Vagina (tissue), 2 donors: ENCODE measurements at places on chromosomes 6 and 20. TPM values are rescaled to one million over a fixed set of nuclear protein-coding genes. Genes with fewer than 3 reads are reported as not detected.

GRCh38 chr6:14758421-14759081, 487.3 kb upstream of the JARID2 start:
- no peak for DNase-seq
- H3K27me3 ChIP-seq, result no peaks in the 10 kb centered on the region
- no peak overlapping the region for H3K4me3 ChIP-seq

- no peaks in the 10 kb centered on the region for H3K36me3 ChIP-seq
- H3K4me3 ChIP-seq, result no peak overlapping the region
- no peaks in the 10 kb centered on the region for H3K4me1 ChIP-seq
- H3K27me3 ChIP-seq, result no peaks in the 10 kb centered on the region
- no peak overlapping the region for H3K27ac ChIP-seq
- DNase-seq, result no peak
Observed at GRCh38 chr6:108489699-108490098, 71.0 kb upstream of the FOXO3 start.

- no peaks in the 10 kb centered on the region for H3K36me3 ChIP-seq
- no peak for DNase-seq
- H3K4me1 ChIP-seq, result peaks cover 42% of the 10 kb centered on the region
- peak within 1 kb of the TSS; percentile 78 for H3K4me3 ChIP-seq
Observed at GRCh38 chr6:122789182-122790027, at the start of gene SMPDL3A. Gene SMPDL3A (plus strand): TSS chr6:122789258. CDS start chr6:122789347, 89 bp downstream.

The TMEM74B gene
- 4.2 TPM for total RNA-seq

The PKHD1 gene
- 0.49 TPM for total RNA-seq

The PKIB gene
- 2.7 TPM for total RNA-seq

- H3K36me3 ChIP-seq, result no peaks in the 10 kb centered on the region
- DNase-seq, result no peak
- H3K4me3 ChIP-seq, result no peak overlapping the region
- no peak overlapping the region for H3K27ac ChIP-seq
- H3K27me3 ChIP-seq, result no peaks in the 10 kb centered on the region
- no peaks in the 10 kb centered on the region for H3K4me1 ChIP-seq
Observed at GRCh38 chr6:143406673-143407072, 43.8 kb downstream of the ADAT2 start.

- peak overlapping the region; percentile 41 for H3K4me3 ChIP-seq
- H3K27me3 ChIP-seq, result no peaks in the 10 kb centered on the region
Observed at GRCh38 chr20:13219327-13220193, 1.5 kb upstream of the ISM1 start.
